Subcutaneous adipose tissue (tissue), 4 donors: ENCODE measurements at places on chromosomes 7 and 10. TPM values are rescaled to one million over a fixed set of nuclear protein-coding genes. Genes with fewer than 3 reads are reported as not detected.

Gene GET4
- 16.3 TPM for total RNA-seq

Gene MUC12
- total RNA-seq: 0.16 TPM

Gene APBB1IP
- 28.2 TPM for total RNA-seq

Gene PRR15
- 0.34 TPM for total RNA-seq

Gene FAM237B
- total RNA-seq: not detected

Gene SLC16A9
- 0.17 TPM for total RNA-seq

Gene TMEM26
- 0.22 TPM for total RNA-seq

Gene VENTX
- 2.3 TPM for total RNA-seq

Gene CLRN3
- total RNA-seq: not detected

Gene SFTPD
- total RNA-seq: not detected

Gene INHBA
- total RNA-seq: 0.17 TPM

Gene PPP1R3A
- total RNA-seq: not detected

Gene KCNMA1
- 30.3 TPM for total RNA-seq

Gene SPDYE3
- total RNA-seq: not detected

Gene CXCL12
- 156 TPM for total RNA-seq

Gene GIMAP7
- total RNA-seq: 24.3 TPM

Gene OR6B1
- total RNA-seq: not detected
